ENCODE measurements at places on chromosomes 1 and 21.
A peak's percentile ranks its signal among the peaks of the same experiment; 100 is the strongest.

GRCh38 chr1:29238620-29239002, 2.3 kb downstream of the PTPRU start:
- DNase-seq = no peak

GRCh38 chr1:167054531-167054930, 35.6 kb downstream of the GPA33 start:
- no peak for DNase-seq

DNA sequence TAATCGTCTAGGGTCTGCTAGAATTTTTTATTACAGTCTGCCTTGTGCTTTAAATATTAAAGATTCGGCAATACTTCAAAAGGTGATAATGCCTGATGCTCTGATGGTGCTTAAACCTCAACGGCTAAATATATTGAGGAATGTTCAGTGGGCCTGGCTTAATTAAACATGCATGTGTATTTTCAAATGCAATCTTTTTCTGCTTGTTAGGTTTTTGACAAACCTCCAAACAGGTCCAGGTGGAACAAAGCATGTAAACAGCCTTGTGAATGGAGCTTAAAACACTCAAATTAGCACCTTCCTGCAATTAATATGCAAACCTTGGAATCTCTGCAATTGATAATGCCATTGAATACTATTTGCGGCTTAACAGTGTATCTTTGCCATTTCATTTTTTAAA, 334.9 kb downstream of the BARHL2 start:
- no peak for DNase-seq

GRCh38 chr1:91606546-91607078, 106.0 kb downstream of the CDC7 start:
- DNase-seq = no peak

DNA sequence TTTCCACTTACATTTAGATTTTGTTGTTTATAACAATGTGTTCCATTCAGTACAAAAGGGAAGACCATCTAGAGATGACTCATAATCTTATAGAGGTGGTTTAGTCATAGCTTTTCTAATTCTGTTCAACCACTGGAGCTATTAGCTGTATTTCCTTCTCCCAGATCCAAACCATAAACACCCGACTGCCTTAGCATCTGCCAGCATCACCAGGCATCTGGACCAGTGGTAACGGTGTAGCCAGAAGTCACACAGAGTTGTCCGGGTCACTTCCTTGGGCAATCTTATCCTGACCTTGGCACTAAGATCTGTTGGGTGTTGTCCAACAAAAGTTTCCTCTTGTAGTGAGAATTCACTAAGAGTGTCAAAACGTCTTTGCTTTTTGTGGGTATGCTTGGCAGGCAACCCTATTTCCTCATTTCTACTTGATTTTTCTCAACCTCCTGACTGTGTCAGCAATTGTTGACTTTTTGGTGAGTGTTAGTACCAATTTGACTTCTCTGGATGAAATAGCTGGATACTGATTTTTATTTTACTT, 372.1 kb upstream of the B3GALT2 start:
- DNase-seq = no peak

DNA sequence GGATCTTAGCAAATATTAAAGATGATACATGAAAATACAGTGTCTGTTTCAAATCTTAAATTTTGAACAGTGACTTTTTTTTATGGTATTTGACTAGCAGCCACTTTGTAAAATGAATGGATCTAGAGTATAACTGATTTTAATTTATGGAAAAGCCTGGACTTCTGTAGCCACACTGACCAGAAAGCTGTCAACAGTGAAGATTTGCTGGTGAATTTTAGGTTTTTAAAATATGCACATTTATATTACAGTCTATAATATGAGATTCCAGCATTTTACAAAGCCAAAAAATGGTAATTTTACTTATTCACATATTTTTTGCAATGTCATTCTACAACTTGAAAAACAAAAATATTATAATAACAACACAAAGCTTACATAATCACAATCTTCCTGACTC, 131.8 kb downstream of the NEGR1 start:
- DNase-seq = no peak

DNA sequence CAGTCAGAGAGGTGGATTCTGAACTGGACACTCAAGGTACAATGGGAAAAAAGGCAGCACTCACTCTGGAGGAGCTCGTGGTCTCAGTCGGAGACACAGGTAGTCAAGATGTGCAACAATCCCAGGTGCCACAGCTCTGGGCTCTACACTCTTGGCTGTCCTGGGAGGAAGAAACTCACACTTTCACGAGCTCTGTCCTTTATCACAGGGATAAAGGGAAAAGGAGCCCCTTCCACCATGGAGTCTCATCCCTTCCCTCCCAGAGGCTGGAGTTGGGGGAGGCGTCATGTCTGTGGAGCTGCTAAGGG, 20.3 kb downstream of the CDK18 start:
- no peak for DNase-seq

DNA sequence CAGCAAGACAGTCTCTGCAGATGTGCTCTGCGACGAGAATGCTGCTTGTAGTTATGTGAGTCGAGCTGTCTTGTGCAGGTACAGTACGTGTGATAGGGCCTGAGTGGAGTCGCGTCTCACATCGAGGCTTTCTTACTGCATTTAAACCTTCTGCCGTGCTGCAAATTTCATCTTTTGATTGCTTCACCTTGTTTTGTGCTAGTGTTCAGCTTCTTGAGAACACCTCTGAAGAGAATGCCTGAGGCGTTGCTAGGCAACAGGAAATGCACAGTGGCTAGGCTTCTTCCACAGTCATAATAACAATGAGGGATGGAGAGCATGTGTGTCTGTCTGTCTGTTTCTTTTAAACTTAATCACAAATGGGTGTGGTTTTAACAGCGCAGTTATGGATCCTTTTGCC, 52.9 kb downstream of the MRPS6 start:
- peak; percentile 8 for DNase-seq

All from T follicular helper cell (primary cell).